Jurkat, Clone E6-1 (cell line): ENCODE measurements at places on chromosomes 5 and 9.

GRCh38 chr5:24788829-24789514 is 144.2 kb upstream of the CDH10 start:
- DNase-seq = no peak

GRCh38 chr5:135426102-135427082 is 20.8 kb downstream of the DCANP1 start:
- DNase-seq = peak; percentile 84

- DNase-seq = no peak
These were observed 44.4 kb upstream of the DAB2 start for GRCh38 chr5:39469176-39469575.

DNA sequence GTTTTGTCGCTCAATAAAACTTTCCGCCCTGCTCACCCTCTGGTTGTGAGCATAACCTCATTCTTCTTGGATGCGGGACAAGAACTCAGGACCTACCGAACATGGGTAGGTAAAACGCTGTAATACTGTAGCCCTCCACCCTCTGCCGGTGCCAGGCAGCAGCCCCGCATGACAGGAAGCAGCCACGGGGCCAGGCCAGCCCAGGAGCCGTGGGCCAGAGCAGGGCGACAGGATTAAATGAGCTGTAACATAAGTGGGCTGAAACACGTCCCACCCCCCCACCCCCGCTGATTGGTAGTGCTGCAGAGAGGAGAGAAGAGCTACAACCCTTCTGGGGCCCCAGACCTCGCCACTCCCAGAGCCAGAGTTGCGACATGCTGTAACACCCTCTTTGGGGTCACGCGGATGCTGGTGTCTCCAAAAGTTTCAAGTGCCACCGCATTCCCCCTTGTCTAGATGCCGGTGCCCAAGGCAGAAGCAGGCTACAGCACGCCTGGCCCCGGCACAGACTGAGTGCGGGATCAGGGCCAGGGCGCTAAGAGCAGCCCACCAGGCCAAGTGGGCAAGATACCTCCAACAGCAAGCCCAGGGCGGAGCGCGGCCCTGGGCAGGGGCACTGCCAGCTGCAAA is 81.8 kb downstream of the FBXW11 start:
- no peak for DNase-seq

DNA sequence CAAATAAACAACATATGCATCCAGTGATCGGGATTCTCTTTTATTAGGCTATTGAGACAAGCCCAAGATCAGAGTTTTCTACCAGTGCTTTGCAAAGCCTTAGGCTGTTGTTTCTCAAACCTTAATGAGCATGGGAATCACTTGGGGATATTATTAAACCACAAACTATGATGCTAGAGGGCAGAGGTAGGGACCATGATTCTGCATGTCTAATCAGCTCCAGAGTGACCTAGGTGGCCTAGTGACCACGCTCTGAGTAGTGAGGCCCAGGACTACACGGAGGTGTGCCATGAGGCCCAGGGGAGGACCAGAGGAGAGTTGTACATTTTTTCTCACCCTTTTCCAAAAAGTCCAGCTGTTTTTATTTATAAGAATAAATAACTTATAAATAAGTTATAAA is 298.5 kb upstream of the TLE4 start:
- no peak for DNase-seq

DNA sequence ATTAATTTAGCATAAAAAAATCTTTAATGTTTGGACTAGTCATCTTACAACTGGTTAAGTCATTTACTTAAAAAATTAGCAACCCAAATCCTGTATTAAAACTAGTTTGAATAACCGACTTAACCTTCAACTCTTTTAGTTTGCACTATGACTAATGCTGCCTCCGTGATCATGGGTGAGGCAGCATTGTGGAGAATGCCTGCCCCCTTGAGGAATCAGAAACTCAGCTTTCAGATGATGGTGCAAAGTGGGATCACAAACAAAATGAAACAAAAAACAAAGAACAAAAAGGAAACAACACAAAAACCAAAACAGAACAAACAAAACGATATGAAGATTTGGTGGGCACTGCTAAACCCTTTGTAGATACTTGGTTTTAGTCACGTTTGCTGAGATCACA is 127.0 kb upstream of the PALM2AKAP2 start:
- no peak for DNase-seq
